Muscle of arm (tissue), 14 donors: ENCODE measurements at places on chromosomes 1 and 21.

GRCh38 chr1:32501865-32502264, 37.0 kb downstream of the ZBTB8B start:
- no peak for DNase-seq

- DNase-seq, result peak; percentile 18
Observed at GRCh38 chr1:229230140-229230892, 40.6 kb upstream of the RAB4A start.

DNA sequence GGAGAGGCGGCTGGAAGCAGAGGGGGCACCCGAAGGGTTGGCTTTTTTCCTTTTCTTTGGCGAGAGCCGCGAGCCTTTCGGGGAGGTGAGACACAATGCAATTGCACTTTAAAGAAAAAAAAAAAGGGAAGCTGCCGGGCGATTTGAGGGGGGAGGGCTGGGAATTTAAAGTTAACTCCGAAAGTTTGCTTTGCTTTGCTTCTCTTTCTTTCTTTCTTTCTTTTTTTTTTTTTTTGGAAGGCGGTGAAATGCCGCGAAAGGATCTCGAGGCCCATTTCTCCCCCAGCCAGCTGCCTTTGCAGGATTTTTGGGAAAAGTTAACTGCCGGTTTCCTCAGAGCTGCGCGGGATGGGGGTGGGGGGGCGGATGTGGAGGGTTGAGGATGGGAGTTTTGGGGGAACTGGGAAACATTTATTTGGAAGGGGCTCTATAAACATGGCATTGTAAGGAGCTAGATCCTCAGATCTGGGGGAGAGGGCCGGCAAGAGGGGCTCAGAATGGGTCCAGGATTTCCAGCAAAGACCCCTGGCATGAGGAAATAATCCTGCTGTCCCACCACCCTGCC, 997 bp downstream of the ZNF362 start:
- DNase-seq, result no peak

DNA sequence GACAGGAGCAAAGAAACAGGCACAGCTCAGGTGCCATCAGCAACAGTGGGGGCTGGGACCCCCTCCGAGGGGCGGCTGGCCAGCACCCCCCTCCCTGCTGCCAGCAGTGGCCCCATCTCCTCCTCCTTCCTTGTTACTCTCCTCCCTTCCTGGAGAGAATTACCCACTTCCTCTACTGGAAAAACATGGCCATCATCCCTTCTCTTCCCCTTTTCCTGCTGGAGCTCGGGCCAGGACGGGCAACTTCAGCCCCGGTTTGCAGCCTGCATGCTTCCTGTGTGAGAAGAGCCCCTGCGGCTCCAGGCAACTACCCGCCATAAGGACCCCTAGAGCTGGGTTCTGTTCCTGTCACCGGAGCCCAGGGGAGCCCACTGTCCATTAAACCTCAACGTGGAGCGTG, 17.6 kb downstream of the MEGF6 start:
- no peak for DNase-seq

DNA sequence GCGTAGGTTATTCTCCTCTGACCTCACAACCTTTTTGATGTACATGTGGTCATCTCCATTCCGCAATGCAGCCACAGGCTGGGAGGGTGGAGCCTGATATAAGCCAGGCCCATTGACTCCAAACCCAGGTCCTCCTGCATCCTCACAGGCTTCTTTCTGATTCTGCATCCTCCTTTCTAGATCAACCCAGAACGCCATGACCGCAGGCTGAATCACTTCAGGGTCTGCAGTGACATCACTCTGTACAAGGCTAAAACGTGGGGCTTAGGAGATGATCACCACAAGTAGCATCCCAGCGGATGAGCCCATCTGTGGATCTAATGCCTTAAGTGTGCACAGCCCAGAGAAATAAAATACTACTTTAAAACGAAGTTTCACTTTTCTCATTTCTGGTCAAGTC, 16.1 kb downstream of the EBNA1BP2 start:
- no peak for DNase-seq

DNA sequence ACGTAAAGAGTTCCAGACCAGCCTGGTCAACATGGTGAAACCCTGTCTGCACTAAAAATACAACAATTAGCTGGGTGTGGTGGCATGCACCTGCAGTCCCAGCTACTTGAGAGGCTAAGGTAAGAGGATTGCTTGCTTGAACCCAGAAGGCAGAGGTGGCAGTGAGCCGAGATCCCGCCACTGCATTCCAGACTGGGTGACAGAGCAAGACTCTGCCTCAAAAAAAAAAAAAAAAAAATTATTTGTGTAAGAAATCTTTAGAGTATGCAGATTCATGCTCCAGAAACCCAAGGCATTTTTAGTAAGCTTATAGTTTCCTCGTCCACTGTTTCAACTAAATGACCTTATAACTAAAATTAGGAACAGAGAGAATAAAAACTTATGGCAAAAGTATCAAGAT, 51.3 kb downstream of the ABL2 start:
- no peak for DNase-seq

DNA sequence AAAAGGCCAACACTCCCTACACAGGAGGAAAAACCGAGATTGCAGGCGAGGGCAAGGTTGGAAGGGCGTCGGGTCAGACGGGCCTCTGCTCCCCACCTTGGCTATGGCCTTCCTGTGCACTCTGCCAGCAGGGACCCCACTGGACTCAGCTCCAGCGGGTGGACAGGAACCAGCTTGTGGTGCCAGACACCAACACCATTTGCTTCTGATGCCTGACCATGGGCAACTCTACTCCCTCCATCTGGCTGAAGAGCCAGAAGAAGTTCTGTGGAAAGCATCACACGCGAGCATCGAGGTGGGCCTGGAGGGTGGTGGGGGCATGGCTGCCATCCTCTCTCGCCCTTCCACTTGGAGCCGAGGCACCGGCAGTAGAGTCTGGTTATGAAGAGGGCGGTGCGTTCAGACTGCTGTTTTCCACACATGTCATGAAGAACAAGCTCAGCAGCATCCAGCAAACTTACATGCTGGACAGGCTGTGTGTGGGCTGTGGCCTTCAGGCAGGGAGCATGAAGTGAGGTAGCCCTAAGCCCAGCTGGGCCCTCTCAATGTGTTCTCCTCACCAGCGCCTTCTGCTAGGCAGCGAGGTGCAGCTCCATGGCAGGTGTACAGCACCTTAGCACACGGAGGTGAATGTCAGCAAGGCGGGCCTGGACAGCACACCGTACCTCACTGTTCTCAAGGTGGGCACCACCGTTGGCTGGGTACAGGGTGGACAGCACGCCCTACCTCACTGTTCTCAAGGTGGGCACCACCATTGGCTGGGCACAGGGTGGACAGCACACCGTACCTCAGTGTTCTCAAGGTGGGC, 15.6 kb upstream of the ZNF669 start:
- no peak for DNase-seq
